NCI-H446 treated with DMSO at 0.1 percent for 48 hours (cell line): ENCODE measurements at places on chromosomes 13 and 19.

- no peak for DNase-seq
Measured at GRCh38 chr19:13600091-13600490, 93.8 kb upstream of the CACNA1A start.

- DNase-seq, result no peak
Measured at GRCh38 chr19:39428283-39429112, 7.3 kb downstream of the RPS16 start.

- peak; percentile 57 for DNase-seq
Measured at GRCh38 chr19:15091918-15092753, 10.1 kb downstream of the OR1I1 start.

DNA sequence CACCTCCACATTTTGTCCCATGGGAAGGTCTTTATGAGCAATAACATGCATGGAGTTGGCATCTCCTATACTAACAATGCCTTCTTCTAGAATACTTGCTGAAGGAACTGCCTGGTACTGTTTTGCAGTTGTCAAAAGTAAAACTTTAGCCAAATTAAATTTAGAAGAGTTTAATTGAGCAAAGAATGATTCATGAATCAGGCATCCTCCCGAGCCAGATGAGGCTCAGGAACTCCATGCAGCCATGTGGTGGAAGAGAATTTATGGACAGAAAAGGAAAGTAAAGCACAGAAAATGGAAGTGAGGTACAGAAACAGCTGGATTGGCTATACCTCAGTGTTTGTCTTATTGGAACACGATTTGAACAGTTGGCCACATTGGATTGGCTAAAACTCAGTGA is 1081.9 kb downstream of the SLITRK1 start:
- DNase-seq, result no peak

- no peak for DNase-seq
Measured at GRCh38 chr19:34393629-34394028, 10.6 kb upstream of the PDCD2L start.

DNA sequence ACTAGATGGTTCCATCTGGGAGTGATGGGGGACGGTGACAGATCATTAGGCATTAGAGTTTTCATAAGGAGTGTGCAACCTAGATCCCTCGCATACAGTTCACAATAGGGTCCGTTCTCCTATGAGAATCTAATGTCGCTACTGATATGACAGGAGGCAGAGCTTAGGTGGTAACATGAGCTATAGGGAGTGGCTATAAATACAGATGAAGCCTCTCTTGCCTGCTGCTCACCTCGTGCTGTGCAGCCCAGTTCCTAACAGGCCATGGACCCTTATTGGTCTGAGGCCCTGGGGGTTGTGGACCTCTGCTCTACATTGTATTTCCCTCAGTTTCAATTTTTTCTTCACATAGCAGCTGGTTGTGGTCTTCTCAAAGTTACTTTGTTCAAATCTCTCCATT is 56.5 kb downstream of the CDK8 start:
- DNase-seq, result no peak

DNA sequence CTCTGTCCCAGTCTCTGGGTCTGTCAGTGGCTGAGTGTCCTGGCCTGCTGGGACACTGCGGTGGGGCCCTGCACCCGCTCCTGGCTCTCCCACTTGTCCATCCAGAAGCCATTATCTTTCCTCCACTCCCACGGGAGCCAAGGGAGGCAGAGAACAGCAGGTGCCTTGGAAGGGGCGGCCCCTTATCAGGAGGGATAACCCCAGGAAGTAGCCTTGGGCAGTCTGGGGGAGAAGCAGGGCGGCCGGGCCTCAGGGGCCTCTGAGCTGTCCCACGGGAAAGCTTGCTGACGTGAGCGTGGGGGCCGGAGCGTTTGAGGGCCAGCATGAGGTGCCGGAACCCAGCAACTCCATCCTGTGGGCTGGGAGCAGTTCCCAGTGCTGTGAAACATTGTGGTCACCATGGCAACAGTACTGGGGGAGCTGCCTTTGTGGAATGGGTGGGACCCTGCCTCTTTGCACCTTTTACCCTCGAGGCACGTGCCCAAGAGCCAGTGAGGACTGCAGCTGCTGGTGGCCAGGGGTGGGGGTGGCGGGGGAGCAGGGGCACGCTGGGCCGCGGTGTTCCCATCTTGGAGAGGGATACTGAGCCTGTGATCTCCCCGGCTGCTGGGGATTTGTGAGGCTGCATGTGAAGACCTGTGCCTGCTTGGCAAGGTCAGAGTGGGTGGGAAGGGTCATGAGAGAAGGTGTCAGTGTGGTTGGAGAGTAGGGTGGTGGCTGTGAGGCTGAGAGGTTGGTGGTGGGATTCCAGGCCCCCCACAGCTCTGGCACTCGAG is 20.9 kb downstream of the KLHL26 start:
- no peak for DNase-seq

DNA sequence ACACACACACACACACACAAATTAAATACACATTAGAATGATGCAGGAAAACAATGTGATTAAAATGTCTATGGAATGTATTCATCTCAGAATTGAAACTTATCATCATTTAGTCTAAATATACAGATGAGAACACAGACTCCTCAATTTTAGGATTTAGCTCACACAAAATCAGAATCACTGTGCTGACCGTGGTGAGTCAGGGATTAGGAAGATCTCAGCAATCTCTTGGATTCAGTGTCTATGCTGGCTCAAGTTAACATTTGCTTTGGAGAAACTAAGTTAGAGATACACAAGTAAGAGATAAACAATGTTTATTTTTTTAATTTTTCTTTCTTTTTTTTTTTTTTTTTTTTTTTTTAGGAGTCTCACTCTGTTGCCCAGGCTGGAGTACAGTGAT is 323.6 kb downstream of the KLF12 start:
- no peak for DNase-seq

- no peak for DNase-seq
Measured at GRCh38 chr19:2808129-2808941, 11.3 kb upstream of the ZNF554 start.

DNA sequence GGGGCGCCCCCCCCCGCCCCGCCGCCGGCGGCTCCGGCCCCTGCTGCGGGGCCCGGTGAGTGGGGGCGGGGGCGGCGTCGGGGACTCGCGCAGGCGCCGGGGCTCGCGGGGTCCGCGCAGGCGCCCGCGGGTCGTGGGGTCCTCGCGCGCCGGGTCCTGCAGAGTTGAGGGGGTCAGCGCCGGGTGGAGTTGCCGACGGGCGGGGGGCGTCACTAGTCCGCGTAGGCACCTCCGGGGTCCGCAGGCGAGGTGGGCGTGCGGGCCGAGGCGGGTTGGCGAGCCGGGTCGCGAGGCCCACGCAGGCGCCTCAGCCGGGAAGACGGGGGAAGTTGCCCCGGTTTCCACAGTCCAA is 365 bp downstream of the PPP6R1 start:
- no peak for DNase-seq

DNA sequence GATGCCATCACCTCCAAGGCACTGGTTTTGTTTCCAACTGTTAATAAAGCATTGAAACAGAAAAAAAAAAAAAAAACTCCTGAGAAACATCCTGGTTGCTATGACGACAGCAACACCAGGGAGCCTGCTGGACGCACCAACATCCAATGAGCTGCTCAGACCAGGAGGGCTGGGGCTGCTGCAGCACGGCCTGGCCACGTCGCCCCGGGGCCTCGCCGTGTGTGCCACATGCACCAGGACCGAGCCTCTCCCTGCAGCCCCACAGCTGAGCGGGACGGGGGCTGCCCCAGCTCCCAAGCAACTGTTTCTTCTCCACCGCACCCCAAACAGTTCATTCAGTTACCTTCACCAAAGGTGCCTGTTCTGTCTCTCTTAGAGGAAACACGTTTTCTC is 54.5 kb downstream of the RASA3 start:
- DNase-seq, result no peak

GRCh38 chr13:110636701-110637201 is 21.4 kb downstream of the NAXD start:
- DNase-seq, result no peak

GRCh38 chr13:79647533-79647932 is 166.6 kb downstream of the NDFIP2 start:
- no peak for DNase-seq

GRCh38 chr13:88919970-88920628 is 1248.9 kb downstream of the SLITRK5 start:
- DNase-seq, result no peak

- DNase-seq, result no peak
Measured at GRCh38 chr13:30370916-30371521, 51.3 kb upstream of the UBE2L5 start.

DNA sequence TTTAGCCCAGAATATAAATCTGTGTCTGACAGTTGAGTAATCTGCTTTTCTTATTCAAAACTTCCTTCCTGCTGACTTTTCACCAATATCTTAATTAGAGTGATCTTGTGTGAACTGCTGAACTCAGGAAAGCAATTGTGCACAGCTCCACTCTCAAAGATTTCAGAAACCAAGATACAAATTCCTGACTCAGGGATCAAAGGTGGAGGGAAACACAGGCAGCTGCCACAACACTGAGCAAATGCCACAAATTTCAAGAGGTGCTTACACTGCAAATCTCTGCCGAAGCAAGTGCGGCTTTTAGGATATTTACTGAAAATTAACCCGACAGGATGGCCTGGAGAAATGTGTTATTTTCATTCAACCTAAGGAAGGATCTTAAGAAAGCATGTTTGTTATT is 111.4 kb downstream of the STOML3 start:
- DNase-seq, result no peak

DNA sequence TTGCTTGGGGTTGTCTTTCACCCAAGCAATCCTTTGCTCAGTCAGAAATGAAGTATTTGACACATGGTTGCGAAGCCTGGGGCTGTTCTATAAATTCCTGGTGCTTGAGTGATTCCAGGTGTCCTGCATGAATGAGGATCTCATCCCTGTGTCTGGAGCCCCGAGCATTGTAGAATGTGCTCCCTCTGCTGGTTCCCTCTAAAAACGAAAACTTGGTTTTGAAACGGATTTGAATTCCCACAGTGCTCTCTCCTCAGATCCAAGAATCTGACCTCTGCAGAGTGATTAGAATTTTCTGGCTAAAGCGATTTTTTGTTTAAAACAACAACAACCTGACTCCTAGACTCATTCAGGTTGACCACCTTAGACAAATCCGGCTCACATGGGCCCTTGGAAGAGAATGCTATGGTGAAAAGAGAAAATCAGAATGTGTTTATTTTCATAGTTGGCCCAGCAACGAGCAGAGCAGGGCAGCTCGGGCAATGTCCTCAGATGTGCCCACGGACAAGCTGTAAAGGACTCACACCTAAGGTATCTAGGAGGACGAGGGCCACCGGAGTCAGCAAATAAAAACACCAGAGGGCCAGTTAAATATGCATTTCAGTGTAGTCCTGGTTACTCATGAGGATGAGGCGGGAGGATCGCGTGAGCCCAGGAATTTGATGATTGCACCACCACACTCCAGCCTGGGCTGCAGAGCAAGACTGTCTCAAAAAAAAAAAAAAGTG is 8.7 kb upstream of the ATP12A start:
- DNase-seq, result no peak

- no peak for DNase-seq
Measured at GRCh38 chr13:64505336-64505910, 2724.7 kb downstream of the PCDH9 start.

DNA sequence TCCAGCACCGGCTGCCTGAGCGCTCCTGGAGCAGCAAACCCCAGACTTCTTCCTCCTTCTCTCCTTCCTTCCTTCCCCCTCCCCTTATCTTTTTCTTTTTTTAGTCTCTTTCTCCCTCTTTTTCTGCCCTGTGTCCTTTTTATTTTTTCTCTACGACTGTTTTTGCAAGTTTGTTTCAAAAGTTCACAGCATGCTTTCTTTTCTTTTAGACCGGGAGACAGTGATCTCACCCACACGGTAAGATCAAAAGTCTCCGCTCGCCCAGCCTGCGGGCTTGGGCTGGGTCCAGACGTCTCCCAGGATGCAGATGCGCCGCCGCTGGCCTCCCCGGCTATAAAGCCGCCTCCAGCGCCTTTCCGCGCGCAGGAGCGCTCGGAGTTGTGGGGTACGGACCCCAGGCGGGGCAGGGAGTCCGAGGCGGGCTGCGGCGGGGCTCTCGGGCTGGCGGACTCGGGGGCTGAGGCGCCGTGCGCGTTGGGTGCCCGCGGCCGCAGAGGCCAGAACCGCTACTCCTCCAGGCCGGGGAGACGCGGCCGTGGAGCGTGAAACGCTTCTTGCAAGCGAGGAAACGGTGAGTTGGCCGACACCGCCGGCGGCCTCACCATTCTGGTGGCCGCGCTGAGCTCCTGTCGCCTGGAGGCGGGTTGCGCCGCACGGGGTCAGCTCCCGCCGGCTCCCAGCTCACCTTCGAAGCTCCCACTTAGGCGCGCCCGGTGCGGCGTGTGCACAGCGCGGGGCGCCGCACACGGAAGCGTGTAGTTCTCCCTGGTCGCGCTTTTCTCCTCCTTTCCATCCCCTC is 2.0 kb upstream of the TSHZ3 start:
- DNase-seq, result no peak

DNA sequence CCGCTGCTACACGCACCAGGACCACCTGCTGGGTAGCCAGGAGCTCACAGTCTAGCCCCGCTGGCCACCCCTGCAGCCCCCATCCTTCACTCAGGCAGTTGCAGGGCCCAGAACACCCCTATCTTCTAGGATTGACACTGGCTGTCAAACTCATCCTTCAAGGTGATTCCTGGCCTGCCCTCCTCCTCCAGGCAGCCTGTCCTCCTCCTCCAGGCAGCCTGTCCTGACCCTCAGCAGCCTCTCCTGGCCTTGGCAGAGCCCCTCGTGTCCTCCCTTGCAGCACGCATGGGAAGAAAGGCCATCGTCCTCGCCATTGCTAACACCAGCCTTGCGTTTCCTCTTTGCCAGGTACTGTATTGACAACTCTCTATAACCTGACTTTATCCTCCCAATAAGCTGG is 3.8 kb upstream of the EPS8L1 start:
- no peak for DNase-seq

DNA sequence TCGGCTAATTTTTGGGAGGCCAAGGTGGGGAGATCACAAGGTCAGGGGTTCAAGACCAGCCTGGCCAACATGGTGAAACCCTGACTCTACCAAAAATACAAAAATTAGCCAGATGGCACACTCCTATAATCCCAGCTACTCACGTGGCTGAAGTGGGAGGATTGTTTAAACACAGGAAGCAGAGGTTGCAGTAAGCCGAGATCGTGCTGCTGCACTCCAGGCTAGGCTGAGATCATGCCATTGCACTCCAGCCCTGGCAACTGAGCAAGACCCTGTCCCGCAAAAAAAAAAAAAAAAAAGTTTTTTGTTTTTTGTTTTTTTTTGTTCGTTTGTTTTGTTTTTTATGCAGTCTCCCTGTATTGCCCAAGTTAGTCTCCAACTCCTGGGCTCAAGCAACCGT is 21.2 kb downstream of the MAST1 start:
- no peak for DNase-seq

GRCh38 chr13:105116966-105117365 is 1418.5 kb downstream of the EFNB2 start:
- DNase-seq, result no peak

GRCh38 chr13:49536144-49536873 is 40.6 kb downstream of the PHF11 start:
- DNase-seq, result no peak

GRCh38 chr13:33172400-33172799 is 113.2 kb downstream of the STARD13 start:
- no peak for DNase-seq
